Glomerular endothelial cell (primary cell): ENCODE measurements at places on chromosomes 5 and 9. TPM values are rescaled to one million over a fixed set of nuclear protein-coding genes. Genes with fewer than 3 reads are reported as not detected.

GRCh38 chr9:121478816-121479676, 20.6 kb downstream of the GGTA1 start:
- no peak for DNase-seq

DNA sequence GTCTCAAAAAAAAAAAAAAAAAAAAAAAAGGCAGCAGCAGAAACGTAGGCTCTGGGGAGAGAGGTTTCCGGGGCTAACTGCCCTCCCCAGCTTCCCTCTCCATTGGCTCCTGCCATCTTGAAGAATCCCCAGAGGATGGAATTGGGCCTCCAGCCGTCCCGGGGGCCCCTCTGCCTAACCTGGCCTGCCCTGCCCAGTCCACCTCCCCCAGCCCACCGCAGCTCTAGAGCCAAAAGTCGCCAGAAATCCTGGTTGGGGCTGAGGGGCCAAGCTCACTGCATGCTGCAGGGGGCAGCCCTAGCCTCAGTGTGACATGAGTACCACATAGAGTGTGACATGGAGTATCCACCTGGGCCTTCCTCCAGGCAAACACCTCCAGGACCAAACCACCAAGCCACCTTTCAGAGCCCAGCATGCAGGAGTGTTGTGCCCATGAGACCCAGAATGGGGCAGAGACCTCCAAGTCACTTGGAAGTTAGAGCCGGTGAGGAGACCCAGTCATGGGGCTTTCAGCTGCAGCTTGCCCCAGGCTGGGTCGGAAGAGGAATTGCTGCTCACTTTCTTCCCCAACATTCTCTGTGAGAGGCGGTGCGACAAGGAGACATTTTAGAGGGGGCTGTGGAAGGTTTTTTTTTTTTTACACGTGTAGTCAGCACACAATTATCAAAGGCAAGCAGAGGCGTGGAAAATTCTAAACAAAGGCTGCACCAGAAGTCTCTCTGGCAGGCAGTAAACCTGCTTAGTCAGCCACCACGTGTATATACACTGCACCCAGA, 17.6 kb downstream of the CD74 start:
- no peak for DNase-seq

DNA sequence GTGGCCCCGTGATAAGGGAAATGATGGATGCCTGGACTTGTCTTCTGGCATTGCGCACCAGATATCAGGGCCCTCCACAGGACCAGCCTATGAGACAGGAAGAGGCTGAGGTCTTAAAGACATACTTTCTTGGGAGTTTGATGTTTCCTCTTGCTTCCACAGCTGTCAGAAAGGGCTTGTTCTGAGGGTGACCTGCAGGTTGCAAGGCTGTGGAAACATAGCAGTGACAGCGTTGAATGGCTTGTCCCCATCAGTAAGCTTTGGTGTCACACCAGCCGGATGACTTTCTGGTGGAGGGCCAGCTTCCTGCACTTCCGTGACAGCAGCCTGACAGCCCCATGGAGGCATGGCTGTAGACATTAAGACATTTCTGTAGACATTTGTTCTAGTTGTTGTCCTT, 143.2 kb downstream of the C9orf152 start:
- no peak for DNase-seq

CDKN2A gene
- 54.6 and 98.4 TPM in 2 replicates for total RNA-seq

DNA sequence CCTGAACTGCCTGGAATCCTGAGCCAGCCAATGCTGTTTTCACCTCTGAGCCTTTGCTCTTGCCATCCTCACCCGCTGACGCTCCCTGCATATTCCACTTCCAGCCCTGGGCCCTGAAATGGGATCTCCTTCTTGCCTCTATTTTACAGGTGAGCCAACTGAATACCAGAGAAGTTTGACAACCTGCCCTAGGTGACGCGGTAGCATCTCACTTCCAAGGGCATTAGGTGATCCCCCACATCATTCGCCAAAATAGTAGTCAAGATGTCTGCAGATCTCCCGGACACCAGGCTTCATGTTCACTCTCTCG, 43.5 kb downstream of the FOXI1 start:
- no peak for DNase-seq

GRCh38 chr5:56530626-56531138, 284.7 kb upstream of the MAP3K1 start:
- no peak for DNase-seq

- DNase-seq = no peak
Measured at GRCh38 chr5:135313405-135313804, 85.6 kb downstream of the MACROH2A1 start.

SHOC1 gene
- 0.06 TPM in 1 of 2 replicates, not detected in the other for total RNA-seq

DNA sequence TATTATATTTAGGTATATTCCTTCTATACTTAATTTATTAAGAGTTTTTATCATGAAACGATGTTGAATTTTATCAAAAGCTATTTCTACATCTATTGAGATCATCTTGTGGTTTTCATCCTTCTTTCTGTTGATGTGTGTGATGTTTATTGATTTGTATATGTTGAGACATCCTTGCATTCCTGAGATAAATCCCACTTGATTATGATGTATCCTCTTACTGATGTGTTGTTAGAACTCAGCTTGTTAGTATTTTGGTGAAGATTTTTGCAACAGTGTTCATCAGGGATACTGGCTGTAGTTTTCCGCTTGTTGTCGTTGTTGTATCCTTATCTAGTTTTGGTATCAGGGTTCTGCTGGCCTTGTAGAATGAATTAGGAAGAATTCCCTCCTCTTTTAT, 213.6 kb downstream of the GDNF start:
- no peak for DNase-seq

DNA sequence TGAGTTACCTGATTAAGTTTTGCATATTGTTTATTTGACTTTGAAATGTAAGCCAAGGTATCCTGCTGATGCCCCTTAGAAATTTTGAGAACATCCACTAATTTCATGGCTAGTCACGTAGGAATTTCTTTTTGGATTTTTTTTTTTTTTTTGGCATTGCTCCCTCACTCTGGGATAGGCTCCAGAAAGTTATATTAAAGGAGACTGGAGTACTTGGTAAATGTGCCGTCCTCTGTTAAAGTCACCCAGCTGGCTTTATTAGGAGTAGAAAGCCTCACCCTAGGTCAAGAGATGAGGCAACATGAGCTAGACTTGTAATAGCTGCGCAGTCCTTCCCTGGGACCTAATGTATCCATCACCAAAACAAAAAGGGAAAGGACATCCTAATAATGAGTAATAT, 3.1 kb downstream of the KCTD16 start:
- no peak for DNase-seq

DNA sequence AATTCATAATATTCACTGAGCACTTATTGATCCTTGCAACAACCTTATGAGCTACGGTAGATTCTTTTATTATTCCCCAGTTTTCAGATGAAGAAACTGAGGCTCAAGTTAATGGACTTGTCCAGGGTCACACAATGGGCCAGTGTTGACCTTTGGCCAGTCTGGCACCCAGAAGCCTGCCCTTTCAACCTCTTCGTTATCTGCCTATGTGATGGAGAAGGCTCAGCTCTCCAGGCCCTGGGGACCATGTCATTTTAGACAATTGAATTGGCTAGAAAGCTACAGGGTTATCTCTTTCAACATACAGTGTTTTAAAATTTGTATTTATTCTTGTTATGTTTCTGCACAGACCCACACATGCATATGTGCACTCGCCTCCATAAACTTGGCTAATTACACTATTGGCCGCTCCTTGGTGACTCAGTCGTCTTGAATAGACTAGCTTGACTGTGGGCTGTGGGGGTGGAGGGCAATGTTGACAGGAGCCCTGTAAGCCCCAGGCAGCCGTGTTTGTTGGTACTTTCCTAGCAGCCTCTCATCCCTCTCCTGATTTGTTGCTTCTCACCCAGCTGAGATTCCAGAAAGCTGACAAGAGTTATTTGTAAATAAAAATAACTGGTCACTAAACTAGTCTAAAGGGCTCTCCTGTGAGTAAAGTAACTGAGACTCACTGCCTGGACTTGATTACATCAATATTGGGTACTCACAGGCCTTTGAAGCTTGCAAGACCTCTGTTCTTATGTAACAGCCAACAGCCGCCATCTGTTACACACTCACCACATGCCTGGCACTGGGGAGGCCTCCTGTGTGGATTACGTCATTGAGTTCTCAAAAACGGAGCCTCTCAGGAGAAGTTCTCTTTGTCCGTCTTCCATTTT, 8.5 kb upstream of the ANGPTL2 start:
- DNase-seq = no peak

VDAC1 gene
- total RNA-seq = 227 and 243 TPM in 2 replicates

DNA sequence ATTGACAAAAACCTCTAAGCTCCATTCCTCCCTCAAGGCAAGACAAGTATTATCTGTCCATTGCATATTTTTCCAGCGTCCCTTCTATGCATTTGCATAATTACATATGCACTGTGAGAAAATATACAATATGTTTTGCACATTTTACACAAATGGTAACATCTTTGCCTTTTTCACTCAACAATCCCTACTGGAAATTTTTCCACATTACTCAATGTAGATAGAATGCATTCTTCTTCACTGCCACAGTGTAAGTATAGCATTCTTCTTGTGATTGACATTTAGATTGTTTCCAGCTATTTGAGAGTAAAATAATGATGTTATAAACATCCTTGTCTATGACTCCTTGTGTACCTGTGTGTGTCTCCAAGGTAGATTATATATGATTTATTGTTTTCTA, 205.0 kb downstream of the SLIT3 start:
- DNase-seq = no peak

KIAA1958 gene
- 1.3 and 2.6 TPM in 2 replicates for total RNA-seq

GRCh38 chr9:32707326-32707725, 71.9 kb upstream of the TAF1L start:
- DNase-seq = no peak

GRCh38 chr9:70668751-70669150, 254.3 kb upstream of the KLF9 start:
- DNase-seq = no peak

- DNase-seq = no peak
Measured at GRCh38 chr5:171542525-171543140, 123.2 kb downstream of the FGF18 start.

UGT3A1 gene
- total RNA-seq = not detected in 2 replicates

DNA sequence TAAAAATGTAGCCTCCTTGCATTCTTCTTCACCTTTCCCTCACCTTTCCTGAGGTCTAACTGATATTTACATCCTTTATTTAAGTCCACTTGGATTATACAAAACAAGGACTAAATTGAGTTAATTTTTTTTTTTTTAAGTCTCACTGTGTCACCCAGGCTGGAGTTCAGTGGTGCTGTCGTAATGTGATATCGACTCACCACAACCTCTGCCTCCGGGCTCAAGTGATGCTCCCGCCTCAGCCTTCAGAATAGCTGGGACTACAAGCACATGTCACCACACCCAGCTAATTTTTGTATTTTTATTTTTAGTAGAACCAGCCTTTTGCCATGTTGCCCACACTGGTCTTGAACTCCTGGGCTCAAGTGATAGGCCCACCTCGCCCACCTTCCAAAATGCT, 195.3 kb downstream of the BNC2 start:
- no peak for DNase-seq

DNA sequence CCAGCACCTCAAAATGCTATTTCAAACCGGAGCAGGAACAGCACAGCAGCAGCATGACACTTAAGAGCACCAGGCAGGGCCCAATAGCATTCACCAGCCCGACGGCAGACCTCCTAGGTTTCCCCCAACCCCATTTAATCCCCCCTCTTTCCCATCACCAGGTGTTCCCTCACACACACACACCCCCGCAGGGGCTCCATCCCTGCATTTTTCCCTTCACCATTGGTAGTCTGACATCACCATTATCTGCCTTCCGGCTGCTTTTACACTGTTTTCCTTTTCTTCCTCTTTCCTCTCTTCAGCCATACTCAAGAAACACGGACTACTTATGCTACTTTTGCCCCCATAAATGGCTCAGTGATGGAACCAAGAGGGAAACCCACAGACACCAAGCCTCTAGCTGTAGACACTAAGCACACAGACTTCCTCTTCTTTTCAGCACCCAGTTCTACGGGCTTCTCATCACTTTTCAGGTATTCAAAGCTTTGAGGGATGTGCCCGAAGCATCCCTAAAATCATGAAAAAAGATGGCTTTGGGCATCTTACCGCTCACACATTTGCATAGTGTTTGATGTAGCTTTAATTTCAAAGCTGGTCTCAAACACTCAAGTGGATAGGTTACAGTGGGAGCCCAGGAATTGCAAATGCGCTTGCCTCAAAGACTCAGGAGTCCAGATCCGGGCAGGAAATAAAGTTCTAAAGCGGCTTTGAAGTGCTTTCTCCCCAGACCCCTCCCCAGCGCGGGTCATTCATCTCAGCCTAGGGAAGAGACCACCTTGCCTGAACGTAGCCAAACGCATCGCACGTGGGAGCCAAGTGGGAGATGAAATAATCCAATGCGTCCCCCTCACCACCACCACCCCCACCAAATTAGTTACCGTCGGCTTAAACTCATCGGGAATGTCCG, 141.5 kb downstream of the TSSK1B start:
- DNase-seq = no peak

GRCh38 chr5:141413540-141414069, 818 bp downstream of the PCDHGA10 start:
- no peak for DNase-seq

- DNase-seq = no peak
Measured at GRCh38 chr5:100900796-100901781, 2.0 kb downstream of the ST8SIA4 start.

GRCh38 chr9:84744726-84745125, 75.2 kb downstream of the NTRK2 start:
- no peak for DNase-seq

SV2C gene
- total RNA-seq = not detected in 2 replicates
